Fibroblast of mammary gland (primary cell): ENCODE measurements at places on chromosomes 13 and 19.

GRCh38 chr19:13865571-13866462 lies 11.1 kb upstream of the NANOS3 start:
- DNase-seq = no peak

DNA sequence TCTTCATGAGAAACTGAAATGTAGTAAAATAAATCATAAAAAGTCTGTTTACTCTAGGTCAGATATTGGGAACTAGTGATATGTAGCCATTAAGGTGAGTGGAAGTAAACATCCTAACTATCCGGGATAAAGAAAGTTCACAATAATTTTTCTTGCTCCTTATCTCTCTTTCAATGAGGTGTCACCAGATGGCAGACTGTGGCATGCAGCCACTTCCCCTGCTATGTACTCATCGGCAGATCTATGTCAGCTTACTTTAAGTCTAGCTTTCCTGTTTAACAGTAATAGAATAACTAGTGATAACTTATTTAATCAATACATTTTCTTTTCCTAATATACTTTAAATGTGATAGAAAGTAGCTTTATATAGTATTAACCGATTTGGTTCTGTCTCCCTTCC lies 181.9 kb downstream of the NDFIP2 start:
- DNase-seq = no peak

DNA sequence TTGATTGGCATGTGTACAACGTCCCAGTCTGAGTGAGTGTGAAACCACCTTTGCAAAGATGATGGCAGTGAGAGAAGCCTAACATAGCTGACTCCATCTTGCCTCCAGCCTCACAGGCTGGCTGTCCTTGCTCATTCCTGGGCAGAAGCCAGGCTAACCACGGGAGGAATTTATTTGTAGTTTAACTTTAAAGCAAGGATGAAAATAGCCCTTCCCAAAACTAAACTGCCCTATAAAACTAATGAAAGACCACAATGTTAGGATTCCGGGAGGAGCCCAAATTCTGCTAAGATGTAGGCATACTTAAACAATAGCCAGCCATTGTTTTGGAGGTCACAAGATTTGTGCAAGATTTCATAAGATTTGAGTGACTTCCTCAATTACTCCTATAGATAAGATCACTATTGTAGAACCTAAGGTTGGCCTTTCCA lies 96.6 kb upstream of the LSM14A start:
- no peak for DNase-seq

DNA sequence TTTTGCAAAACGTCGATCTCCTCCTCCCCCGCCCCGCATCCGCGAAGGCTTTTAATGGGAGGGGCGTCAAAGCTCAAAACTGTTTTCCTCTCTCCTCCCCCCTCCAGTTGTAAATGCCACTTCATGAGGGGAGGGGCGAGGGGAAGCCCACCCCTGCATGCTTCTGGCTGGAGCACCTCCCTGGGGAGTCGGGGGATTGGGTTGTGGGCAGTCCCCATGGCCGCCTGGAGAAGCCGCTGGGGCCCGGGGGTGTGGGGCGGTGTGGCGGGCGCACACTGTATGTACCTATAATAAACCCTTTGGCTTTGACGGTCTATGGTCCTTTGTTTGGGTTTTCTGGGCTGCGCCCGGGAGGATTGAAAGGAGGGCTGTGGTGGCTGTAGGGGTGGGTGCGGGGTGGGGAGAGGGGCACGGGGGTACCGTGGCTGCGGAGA lies 505 bp upstream of the SHKBP1 start:
- no peak for DNase-seq
